ENCODE measurements at places on chromosomes 3 and 15. TPM values are rescaled to one million over a fixed set of nuclear protein-coding genes. Genes with fewer than 3 reads are reported as not detected.

DNA sequence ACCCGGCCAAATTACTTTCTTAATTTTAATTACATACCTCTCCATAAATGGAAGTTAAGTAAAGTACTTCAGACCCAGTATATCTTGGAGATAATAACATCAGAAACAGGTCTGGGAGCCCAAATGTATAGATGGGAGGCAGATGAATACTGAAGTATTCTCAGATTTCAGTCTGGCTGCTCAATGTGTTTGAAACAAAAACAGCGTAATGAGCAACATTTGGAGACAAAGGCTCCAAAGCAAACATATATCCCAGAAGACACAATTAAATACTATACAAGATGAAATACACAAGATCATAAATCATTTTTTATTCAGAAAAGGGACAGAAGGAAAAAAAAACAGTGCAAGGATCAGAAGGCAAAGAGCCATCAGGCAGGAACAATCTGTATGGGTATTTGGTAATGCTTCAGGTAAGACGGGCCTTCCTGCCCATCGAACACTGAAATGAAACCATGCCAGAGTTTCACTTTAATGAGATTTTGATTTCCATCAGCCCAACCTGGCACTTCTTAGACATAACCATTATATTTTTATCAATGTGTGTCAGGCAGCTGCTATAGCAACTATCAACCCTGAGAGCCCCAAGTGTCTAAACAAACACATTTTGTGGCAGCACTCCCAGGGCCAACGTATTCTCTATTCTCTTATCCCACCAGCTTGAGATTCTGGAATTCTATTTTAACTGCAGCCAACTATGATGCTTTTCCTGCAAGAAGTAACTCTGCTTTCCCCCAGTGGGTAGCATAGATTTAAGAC lies 210.8 kb downstream of the STT3B start:
- no peak for ATAC-seq

GRCh38 chr3:14534516-14535191 lies 5.5 kb downstream of the GRIP2 start:
- ATAC-seq: no peak

DNA sequence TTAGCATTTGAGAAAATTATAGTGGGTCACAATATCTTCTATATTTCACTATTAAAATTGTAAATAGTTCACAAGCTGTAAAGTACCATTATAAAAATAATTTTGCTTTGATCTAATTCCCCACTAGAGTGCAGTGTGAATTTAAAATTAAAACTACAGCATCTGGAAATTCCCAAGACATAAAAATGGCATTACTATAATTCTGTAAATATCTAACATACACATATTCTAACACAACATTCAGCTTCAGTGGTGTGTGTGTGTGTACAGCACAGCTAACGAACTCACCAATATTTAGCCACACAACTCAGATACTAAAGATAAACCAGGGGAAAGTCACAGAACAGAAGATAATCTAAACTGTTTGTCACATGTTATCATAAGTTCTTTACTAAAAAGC lies 424.9 kb upstream of the ZNF385D start:
- ATAC-seq: no peak

GRCh38 chr15:95995375-95996168 lies 334.9 kb upstream of the NR2F2 start:
- no peak for ATAC-seq

- ATAC-seq: no peak
These were observed 140.1 kb downstream of the ADAMTS17 start for GRCh38 chr15:100201376-100202280.

TRH gene
- not detected for total RNA-seq
